Fibroblast of upper back skin (primary cell): ENCODE measurements at places on chromosomes 12 and 14.

DNA sequence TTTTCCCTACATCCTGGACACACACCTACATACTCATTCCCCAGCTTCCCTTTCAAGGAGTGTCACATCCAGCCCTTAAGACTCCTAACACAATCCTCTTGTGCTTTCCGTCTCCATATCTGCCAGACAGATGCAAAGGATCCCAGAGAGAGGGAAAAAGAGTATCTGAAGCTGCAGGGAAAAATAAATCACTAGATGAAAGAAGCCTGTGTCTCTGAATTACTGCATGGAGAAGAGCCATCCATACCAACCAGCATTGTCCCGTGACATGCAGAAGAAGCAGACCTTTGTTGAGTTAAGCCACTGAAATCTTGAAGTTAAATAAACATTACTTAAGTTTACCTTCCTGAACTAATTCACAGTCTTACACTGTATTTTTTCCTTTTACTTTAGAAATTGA lies 54.6 kb downstream of the GTF2A1 start:
- DNase-seq: no peak

- peak; percentile 99 for DNase-seq
Measured at GRCh38 chr12:58310809-58311622, 369.6 kb downstream of the ATP23 start.

GRCh38 chr14:90643982-90644670 lies 172.1 kb downstream of the TTC7B start:
- DNase-seq: no peak

DNA sequence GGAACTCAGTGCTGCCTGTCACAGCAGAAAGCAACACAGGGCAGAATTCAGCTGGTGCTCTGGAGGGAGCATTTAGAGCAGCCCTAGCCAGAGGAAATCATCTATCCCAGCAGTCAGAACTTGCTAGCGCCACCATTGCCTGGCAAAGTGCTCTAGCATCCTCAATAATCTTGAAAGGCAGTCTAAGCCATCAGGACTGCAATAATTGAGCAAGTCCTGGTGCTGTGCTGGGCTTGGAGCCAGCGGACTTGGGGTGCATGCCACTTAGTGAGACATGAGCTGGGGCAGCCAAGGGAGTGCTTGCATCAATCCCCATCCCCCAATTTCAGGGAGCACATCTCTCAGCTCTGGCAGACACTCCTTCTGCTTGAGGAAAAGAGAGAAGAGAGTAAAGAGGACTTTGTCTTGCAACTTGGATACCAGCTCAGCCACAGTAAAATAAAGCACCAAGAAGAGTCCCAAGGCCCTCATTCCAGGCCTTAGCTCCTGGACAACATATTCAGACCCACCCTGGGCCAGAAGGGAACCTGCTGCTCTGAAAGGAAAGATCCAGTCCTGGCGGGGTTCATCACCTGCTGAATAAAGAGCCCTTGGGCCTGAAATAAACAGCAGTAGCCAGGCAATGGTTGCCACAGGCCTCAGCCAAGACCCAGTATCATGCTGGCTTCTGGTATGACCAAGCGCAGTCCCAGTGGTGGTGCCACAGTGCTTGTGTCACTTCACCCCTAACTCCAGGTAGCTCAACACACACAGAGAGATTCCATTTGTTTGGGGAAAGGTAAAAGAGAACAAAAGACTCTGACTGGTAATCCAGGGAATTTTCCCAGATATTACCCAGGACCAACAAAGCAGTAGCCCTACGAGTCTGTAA lies 44.5 kb upstream of the ZDHHC17 start:
- DNase-seq: peak; percentile 75

- DNase-seq: no peak
Measured at GRCh38 chr12:128649902-128650301, 173.9 kb downstream of the SLC15A4 start.

- peak; percentile 2 for DNase-seq
Measured at GRCh38 chr12:110688446-110689280, at the start of gene HVCN1. Gene HVCN1, minus strand, starts transcription at chr12:110689115. Its CDS starts 5,870 bp downstream, at chr12:110683245.

GRCh38 chr12:122437656-122438121 lies 15.2 kb upstream of the CLIP1 start:
- peak; percentile 50 for DNase-seq

GRCh38 chr12:104478396-104479122 lies 21.8 kb downstream of the CHST11 start:
- peak; percentile 22 for DNase-seq

- DNase-seq: no peak
Measured at GRCh38 chr12:85357609-85358008, 77.6 kb downstream of the ALX1 start.

GRCh38 chr14:86625637-86626036 lies 1095.7 kb downstream of the FLRT2 start:
- DNase-seq: peak; percentile 53

GRCh38 chr14:46404865-46405811 lies 246.4 kb downstream of the RPL10L start:
- no peak for DNase-seq

- DNase-seq: no peak
Measured at GRCh38 chr12:93609281-93610192, 37.1 kb downstream of the SOCS2 start.

DNA sequence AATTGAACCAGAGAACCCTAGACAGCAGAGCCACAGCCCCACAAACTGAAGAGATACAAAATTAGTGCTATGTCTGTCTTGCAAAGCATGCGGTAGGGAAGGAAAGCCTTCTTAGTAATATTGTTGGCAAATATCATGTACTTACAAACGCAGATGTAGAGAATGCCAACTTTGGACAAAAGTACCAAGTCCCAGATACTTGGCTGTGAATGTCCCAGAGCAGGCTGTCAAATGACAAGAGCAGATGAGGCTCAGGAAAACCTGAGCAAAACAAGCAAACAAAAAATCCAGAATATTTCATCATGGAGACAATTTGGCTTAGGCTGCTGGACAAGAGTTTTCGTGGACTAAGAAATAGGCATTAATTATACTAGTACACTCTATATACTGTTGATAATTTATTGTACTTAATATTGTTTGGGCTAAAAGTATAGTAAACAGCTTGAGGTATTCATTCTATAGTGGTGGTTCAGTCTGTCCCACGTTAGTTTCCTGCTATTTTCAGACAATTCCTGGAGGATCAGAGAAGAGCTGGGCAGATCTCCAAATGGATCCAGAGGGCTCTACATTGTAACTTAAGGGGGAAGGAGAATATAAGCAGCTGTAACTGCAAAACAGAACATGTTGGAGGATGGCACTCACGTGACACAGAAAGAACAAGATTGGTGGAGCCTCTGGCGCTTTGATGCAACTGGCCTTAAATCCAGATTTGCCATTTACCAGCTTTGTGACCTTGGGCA lies 329.8 kb downstream of the ATP23 start:
- DNase-seq: no peak

DNA sequence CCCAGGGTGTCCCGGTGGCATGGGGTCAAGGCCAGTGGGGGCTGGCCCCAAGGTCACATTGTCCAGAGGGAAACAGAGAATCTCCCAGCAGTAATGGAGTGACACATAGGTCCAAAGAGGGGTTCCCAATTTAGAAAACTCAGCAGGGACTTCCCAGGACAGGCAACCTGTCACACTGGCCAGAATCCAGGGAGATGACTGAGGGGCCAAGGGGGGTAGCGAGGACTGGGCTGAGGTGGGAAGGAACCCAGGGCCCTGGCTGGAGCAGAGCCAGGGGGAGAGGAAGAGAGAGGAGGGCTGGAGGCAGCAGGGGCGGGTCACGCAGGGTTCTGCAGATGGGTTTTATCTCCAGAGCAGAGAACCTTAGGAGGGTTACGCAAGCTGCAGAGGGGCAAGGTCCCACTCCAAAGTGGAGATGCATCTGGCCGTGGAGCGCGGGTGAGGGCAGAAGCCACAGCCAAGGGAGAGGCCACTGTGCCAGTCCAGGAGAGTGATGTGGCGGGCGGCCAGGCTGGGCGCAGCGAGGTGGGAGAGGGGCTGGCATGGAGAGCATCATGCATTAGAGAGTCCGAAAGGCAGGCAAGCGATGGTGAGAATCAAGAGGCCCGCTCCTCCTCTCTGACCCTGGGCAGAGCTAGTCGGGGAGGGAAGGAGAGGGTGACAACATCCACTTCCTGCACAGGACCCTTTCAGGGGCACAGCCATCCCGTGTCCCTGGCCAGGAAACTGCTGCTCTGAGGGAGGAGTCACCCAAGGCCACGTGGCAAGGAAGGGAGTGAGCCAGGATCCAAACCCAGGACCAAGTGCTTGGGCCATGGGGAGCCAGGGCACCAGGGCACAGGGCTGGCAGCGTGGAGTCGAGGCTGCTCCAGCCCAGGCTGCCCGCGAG lies 29.0 kb downstream of the NCOR2 start:
- no peak for DNase-seq

DNA sequence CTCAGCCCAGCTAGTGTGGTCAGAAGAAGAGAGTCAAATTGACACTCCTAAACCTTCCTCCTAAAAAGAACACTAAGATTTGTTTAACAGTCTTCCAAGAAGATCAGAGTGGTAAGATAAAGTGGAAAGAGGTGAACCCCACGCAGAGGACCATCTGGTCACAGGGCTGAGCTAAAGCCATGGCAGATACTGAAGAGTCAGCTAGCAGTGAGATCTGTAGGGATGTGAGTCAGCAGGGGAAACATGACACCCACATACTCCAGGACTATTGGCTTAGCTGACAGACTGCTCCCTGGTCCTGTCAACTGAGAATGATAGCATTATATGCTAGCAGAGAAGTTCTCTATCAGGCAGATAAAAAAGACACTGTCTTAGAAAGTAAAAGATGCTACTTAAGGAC lies 269.4 kb upstream of the ALG10 start:
- DNase-seq: no peak

GRCh38 chr14:71384007-71384845 lies 477.0 kb downstream of the PCNX1 start:
- no peak for DNase-seq

GRCh38 chr12:57936513-57936883 lies 4.9 kb upstream of the ATP23 start:
- no peak for DNase-seq

DNA sequence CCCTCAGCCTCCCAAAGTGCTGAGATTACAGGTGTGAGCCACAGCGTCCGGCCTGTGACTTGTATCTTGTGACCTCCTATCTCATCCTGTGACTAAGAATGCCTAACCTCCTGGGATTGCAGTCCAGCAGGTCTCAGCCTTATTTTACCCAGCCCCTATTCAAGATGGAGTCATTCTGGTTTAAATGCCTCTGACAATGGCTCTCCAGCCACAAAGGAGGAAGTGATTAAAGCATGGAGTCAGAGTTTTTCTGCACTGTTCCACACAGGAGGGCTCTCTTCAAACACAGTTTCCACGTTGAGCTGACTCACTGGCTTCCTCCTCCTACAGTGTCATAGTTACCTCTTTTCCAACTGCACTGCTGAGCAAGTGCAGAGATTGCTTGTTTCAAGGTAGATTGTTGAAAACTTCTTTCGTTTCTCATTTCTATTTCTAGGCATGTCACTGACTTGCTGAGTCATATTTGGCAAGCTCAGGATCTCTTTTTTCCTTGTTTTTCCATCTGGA lies 383.8 kb downstream of the PCNX1 start:
- peak; percentile 83 for DNase-seq

- DNase-seq: no peak
Measured at GRCh38 chr12:94952325-94952724, 51.2 kb downstream of the NDUFA12 start.

DNA sequence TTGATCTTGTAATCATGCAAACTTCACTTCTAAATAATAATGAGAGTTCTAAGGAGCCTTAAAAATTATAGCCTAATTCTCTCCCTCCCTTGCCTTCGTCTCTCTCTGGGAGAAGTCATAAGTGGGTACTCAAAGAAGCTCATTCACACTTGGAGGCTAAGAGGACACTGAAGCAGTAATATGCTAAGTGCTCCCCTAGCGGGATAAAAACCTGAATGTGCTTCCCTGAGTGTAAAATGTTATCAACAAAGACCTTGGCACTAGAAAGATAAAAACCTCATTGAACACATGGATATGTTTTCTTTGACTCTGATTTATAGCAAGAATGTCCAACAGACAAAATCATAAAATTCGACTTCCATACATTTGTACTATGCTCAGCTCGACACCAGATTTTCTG lies 337.9 kb upstream of the NOVA1 start:
- no peak for DNase-seq

DNA sequence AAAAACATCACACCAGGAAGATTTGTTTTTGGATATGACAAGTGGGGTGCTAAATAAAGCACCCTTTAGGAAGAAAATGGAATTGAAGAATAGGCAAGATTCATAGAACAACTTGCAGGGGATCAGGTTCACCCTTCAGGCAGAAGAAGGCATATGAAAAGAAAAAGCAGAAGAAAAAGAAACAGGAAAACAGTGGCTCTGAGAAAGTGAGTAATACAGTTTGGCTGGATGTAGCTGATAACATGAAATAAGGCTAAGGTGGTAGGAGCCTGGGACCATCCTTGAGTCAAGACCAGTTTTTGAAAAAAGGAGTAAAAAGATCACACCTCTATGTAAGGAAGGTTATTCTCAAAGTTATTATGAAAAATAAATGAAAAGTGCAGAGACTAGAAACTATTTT lies 42.4 kb downstream of the TRIP11 start:
- no peak for DNase-seq

DNA sequence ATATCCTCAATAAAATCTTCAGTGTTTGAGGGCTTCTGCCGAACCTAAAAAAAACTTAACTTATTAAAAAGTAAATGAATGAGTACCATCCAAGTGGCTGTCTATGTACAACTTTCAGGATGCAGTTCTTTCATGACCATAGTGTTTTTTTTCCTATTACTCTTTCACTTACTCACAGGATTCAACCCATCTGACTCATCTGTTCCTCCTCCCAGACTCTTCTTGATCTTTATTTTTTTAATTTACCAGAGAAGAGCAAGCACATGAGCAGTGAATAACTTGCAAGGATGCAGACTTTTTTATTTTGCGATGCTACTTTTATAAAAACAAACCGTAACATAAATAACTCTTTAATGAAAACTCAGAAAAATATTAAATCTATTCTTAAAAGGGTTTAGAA lies 24.5 kb downstream of the RECQL start:
- DNase-seq: peak; percentile 31

DNA sequence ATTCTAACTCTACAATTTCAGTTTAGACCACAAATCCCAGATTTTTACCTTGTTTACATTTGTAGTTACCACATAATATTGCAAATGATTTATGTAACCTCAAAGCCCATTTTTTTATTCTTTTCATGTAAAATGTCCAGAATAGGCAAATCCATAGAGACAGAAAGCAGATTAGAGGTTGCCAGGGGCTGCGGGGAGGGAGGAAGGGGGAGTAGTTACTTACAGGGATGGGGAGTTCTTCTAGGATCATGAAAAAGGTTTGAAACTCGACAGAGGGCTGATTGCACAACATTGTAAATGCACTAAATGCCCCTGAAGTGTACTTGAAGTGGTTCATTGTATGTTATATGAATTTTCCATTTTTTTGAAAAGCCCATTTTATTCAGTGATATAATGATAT lies 66.5 kb downstream of the PPP2R5C start:
- DNase-seq: peak; percentile 41

DNA sequence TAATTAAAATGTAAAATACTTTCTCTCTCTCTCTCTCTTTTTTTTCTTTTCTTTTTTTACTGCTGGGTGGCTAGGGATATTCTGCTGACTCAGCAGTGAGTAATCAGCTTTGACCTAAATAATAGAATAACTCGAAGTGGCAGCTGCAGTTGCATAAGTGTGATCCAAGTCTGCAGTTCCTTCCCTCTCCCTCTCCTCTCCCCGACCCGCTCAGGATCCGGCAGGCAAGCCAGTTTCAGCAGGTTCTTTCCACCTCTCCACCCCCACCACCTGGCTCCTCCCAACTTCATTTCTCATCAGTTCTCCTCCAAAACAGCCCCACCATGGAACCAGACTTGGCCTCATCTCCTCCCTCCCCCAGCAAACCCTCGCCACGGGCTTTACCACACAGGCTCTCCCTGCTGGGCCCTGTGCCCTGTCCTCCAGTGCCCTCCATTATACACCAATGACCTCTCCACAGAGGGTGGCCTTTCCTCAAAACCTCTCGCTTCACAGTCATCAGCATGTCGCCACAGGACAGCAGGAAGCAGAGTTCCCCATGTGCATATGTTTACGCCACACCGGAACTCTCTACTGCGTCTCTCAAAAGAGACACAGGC lies 22.4 kb downstream of the SLC7A8 start:
- DNase-seq: peak; percentile 86
